NCI-H524 (cell line): ENCODE measurements at places on chromosomes 2 and 18.
A peak's percentile ranks its signal among the peaks of the same experiment; 100 is the strongest.

- DNase-seq: no peak
These were observed 80.6 kb upstream of the DOCK10 start for GRCh38 chr2:225122583-225123486.

DNA sequence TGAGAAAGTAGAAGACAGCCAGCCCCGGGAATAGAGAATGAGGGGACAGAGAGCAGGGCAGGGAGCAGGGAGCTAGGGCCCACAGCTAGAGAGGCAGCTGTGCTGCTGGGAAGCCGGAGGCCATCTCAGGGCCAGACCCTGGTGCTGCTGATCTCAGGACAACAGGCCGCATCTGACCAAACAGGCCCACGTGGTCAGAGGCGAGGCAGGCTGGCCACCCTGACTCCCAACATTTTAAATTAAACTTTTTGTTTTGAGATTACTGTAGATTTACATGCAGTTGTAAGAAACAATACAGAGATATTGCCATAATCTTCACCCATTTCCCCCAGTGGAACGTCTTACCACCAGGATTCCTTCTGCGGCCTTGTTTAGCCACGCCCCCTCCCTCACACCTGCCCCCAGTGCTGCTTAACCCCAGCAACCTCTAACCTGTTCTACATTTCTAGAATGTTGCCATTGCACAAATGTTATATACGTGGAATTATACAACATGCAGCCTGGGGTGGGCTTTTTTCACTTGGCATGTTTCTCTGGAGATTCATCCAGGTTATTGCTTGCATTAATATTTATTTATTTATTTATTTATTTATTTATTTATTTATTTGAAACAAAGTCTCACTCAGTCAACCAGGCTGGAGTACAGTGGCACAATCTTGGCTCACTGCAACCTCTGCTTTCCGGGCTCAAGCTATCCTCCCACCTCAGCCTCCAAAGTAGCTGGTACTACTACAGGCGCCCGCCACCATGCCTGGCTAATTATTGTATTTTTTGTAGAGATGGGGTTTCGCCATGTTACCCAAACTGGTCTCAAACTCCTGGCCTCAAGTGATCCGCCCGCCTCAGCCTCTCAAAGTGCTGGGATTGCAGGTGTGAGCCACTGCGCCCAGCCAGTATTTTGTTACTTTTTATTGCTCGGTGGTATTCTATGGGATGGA, 48.6 kb upstream of the GPR17 start:
- DNase-seq: no peak

DNA sequence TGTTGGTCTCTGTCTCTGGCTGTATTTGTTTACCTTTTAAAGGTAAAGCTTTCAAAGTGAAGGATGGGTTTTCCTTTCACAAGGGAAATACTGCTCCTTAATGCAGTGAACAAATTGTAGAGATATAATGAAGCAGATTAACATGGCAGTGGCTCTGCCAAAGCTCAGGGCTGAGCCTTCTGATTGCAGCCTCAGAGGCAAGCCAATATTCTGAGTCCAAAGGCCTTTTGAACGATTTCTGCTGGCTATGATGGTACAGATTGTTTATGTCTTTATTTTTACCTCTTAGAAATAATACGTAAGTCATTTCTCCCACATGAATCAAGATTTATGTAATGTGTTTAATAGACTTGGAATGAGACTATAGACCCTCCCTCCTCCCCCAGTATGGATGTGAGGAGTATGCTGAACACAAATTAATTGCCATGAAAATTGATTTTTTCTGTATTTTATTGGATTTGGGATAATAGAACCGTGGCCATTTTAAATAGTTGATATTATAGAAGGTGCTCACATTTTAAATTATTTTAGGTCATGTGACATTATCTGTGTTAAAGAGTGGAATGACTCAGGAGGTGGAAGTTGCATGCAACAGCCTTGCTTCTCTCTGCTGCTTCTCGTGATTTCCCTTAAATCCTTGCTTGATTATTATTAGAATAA, 772 bp downstream of the SCN2A start:
- DNase-seq: no peak

DNA sequence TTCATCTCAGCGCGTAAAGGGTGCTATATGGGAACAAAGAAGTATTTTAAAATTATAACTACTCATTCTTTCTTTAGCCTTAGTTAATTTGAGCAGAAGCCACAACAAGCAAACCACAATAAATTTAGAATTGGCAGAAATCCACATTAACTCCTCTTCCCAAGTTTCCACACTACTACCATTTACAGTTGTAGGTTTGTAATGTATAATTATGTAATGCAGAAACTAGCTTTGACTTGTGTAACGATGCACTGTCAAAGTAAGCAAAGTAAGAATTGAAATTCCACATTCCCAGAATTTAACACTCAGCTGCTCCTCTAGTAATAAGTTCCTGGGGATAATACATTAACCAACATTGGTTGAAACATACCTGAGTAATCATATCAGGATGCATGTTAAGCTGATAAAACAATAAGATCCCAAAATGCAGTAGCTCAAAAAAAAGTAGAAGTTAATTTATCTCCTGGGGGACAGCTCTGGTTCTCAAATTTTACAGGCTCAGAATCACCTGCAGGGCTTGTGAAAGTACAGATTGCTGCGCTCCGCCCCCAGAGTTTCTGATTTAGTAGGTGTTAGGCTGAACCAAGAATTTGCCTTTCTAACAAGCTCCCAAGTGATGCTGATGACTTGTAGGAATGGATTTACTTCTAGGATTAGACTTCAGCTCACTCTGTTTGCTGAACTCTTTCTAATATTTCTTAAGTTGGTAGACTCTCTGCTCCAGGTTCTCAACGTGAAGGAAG, 9.9 kb downstream of the GRP start:
- DNase-seq: no peak

- DNase-seq: no peak
These were observed 1.9 kb upstream of the SPOPL start for GRCh38 chr2:138499684-138500083.

DNA sequence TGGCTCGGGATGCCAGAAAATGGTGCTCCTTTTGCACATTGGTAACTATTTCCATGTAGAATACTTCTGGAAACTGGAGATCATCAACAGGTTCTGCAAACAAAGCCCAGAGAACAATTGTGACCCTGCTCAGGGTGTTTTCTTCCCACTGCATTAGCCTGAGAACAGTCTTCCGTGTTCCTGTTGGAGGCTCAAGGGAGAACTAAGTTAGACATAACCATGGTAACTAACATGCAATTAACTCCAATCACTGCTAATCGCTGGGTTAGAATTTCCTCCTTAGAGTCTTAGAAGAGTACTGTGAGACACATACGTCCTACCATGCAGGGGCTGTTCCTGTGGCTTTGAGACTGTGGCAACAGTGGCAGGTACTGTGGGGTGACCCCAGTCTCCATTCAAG, 36.0 kb upstream of the PDIA6 start:
- DNase-seq: no peak

GRCh38 chr2:225670111-225670974, 270.8 kb downstream of the NYAP2 start:
- DNase-seq: no peak

- no peak for DNase-seq
These were observed 101.2 kb upstream of the MSH2 start for GRCh38 chr2:47301731-47302130.

GRCh38 chr2:159131914-159132281, 154.6 kb downstream of the WDSUB1 start:
- DNase-seq: no peak

GRCh38 chr2:150981826-150982225, 279.8 kb downstream of the RBM43 start:
- no peak for DNase-seq

- DNase-seq: no peak
These were observed 5.6 kb downstream of the CHST10 start for GRCh38 chr2:100411841-100412292.

- no peak for DNase-seq
These were observed 70.5 kb downstream of the PRPF40A start for GRCh38 chr2:152646775-152647174.

DNA sequence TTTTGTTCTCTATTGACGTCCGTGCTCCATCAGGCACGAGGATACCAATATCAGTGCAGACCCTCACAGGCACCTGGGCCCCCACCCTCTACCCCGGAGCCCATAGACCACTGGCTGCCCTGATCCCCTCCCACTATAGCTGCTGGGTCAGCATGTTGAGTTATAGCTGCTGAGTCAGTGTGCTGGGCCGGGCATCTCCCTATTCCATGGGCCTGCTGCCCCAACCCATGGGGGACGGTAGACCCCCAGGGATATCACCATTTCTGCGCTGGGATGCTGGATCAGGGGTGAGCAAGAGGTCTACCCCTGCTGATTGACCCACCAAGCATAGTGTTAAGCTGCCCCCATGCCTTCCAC, 100.1 kb upstream of the ST3GAL5 start:
- DNase-seq: no peak

- DNase-seq: no peak
These were observed 72.3 kb downstream of the BARD1 start for GRCh38 chr2:214737188-214737587.

GRCh38 chr2:207549145-207549544, 19.4 kb downstream of the CREB1 start:
- no peak for DNase-seq

- no peak for DNase-seq
These were observed 947.6 kb downstream of the DPP10 start for GRCh38 chr2:115389898-115390565.

- no peak for DNase-seq
These were observed 67.7 kb upstream of the ITGA4 start for GRCh38 chr2:181389524-181389923.

GRCh38 chr2:64654063-64654811, 524 bp upstream of the SERTAD2 start:
- peak; percentile 72 for DNase-seq

- DNase-seq: no peak
These were observed at the start of gene GPR55 for GRCh38 chr2:230924470-230925341. Gene GPR55 (minus strand): TSS chr2:230925242. CDS start chr2:230910962, 14,280 bp downstream.

DNA sequence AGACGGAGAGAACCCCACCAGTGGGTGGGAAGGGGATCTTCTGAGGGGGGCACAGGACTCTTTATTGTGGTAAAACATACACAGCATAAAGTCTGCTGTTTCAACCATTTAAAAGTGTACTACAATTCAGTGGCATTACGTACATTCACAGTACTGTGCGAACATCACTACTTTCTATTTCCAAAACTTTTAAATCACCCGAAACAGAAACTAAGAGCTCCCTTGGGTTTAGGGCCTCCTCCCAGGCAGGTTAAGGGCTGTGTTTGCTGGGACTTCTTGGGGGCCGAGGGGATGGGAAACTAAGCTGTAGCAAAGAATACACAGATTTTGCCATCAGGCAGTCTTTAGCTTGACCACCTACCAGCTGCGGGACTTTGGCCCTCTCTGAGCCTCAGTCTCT, 242.0 kb downstream of the HAUS1 start:
- DNase-seq: no peak

DNA sequence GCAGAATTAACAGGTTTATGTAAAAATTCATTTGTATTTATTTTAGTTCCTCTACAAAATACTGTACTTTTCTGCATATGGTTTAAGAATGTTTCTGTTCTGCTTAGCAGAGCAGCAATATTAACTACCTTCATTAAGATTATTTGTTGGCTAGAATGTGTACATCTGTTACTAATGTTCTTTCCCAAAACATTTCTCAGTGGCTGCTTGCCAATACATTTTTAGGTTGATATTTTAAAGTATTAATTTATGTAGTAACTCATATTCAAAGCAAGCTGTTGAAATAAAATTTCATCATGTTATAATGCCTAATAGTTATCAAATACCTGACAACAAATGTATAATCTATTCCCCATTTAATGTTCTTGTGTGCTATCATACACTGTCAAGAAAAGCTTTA, 40.3 kb downstream of the PRKD3 start:
- no peak for DNase-seq
